ENCODE measurements at places on chromosomes 7 and 10.

DNA sequence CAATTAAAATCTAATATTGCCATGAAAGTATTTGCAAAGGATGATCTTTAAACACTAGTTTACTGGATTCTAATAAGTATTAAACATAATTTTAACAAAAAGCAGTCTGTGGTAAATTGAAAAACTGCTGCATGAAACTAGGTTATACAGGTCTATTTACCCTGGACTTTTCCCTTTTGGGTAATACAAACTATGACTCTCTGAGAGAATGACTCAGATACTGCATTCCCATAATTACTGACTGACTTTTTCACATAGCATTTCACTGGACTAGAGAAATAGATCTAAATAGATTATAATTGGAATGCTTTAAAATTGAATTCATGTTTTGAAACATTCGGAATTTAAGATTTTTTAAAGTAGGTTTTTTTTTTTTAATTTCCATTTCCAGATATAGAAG lies 395.7 kb downstream of the THSD7A start:
- no peak for DNase-seq

GRCh38 chr10:99623919-99624318 lies 3.7 kb upstream of the SLC25A28 start:
- no peak for DNase-seq

DNA sequence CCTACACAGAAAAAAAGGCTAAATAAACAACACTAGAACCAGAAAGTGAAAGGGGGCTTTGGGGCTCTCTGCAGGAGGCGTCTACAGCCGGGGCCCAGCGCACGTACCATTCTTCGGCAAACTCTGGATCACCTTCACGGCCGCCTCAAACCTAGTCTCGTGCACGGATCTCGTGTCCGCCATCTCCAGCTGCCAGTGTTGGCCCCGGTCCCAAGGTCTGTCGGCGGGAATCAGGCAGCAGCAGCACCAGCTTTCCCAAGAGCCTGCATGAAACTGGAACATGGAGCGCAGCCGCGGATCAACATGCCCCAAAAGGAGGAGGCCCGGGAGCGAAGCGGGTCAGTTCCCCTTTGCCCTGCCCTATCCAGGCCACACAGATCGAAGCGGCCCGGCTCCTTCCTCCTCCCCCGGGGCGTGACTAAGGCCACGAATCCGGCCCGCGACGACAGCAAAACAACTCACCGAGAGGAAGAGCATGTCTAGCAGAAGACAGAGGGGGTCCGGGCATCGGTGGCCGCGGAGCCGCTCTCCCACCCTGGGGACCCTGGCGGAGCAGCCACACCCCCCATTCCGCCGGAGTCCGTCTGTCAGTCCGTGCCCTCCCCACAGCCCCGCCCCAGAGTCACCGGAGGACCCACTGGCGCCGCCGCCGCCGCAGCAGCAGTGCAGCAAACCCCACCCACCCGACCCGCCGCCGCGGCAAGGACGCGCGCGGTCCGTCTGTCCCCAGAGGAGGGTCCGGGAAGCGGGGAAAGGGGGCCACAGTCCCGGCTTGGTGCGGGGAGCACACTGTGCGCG lies at the start of gene ACBD5:
TSS of gene ACBD5 (minus strand) at position 586 of the 798 bp plus-strand sequence. CDS start at position 477, 109 bp downstream.
- DNase-seq, result peak; percentile 78

DNA sequence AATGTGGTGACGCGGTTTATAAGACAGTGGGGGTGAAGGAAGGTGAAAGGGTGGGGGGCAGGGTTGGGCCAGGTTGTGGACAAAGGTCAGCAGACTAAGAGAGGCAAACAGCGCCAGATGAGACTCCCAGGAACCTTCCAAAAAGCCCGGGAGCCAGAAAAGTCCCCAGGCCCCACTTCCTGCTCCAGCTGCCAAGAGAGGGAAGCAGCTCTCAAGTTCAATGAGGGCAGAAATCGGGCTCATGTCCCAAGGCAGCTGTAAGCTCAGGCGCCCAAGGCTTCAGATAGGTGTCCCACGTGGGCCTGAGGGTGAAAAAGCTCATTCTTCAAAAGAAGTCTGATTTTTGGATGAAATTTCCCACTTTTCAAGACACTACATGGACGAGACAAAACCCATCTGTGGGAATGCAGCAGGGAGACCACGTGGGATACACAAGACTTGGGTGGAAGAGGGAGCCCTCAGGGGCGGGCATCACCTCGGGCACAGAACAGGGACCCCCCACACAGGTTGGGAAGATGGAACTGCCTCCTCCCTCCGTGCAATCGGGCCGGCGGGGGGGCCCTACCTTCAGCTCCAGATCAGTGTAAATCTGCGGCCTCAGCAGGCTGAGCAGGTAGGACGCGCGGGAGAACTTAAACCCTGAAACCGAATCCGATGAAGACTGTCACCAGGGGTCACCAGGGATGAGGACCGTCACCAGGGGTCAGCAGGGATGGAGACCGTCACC lies 7.8 kb downstream of the PYROXD2 start:
- DNase-seq, result no peak
